ENCODE measurements at places on chromosomes 4 and X. TPM values are rescaled to one million over a fixed set of nuclear protein-coding genes. Genes with fewer than 3 reads are reported as not detected.
A peak's percentile ranks its signal among the peaks of the same experiment; 100 is the strongest.

AKAP4 gene
- not detected for total RNA-seq

DNA sequence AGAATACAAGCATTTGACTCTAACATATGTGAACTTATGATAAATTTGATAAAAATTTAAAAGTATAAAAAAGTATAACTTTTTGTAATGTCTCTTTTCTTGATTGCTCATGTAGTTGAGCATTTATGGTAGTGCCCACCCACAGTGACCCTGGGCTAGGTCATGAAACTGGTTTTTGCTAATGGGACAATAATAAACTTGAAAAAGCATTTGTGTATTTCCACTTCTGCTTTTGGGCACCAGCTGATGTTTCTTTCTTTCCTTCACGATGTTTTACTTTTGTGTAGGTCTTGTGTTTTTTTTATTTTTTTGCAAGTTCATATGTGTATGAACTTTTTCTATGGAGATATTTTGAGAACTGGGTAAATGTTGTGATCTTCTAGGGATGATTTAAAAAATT, 313.1 kb downstream of the CBLL2 start:
- no peaks in the 10 kb centered on the region for H3K27me3 ChIP-seq
- no peak for DNase-seq
- H3K4me3 ChIP-seq, result no peak overlapping the region
- no peaks in the 10 kb centered on the region for H3K4me1 ChIP-seq
- no peaks in the 10 kb centered on the region for H3K36me3 ChIP-seq

DNA sequence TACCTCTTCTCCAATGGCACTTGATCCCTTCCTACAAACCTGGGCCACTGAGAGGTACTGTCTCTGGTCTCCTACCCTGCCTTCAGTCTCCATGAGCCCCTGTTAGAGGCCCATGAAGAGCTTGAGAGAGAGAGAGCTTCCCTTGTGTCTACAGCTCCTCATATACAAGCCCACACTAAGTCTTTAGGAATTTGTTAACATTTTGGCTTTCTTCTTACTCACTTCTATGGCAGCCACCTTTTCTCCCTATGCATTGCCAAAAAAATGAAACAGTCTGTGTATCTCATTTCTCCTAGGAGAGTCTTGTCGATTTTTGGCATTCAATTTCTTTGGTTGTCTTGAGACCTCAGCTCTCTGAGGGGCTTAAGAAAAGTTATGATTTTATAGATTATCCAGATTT, 90.9 kb upstream of the LNX1 start:
- H3K4me1 ChIP-seq, result peaks cover 27% of the 10 kb centered on the region
- no peak overlapping the region for H3K4me3 ChIP-seq
- H3K27me3 ChIP-seq, result no peaks in the 10 kb centered on the region
- DNase-seq, result peak; percentile 26

DNA sequence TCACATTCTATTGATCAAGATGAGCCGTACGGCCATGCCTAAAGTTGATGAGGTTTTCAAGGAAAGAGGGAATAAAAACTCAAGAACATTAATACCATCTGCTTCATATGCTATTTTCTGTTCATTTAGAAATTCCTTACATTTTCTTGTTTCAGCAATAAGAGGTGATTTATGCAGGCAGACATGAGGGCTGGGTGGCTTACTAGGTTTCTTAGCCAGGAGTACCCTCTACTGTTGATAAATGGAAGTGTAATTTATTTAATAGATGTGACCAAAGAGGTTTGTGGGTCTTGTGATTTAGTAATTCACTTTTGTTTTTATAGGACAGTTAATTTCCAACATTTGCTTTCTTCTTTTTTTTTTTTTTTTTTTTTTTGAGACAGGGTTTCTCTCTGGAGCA, 6.4 kb upstream of the SMIM9 start:
- no peaks in the 10 kb centered on the region for H3K27me3 ChIP-seq
- DNase-seq, result no peak
- no peaks in the 10 kb centered on the region for H3K36me3 ChIP-seq
- no peak overlapping the region for H3K27ac ChIP-seq

- no peak for DNase-seq
- H3K27ac ChIP-seq, result no peak within 1 kb of the TSS
- H3K4me1 ChIP-seq, result no peaks in the 10 kb centered on the region
- no peak within 1 kb of the TSS for H3K4me3 ChIP-seq
- H3K36me3 ChIP-seq, result no peaks in the 10 kb centered on the region
Measured at GRCh38 chr4:162163892-162164759, at the start of gene FSTL5. FSTL5 (minus strand) TSS chr4:162164000; CDS start chr4:162111396, 52,604 bp downstream.

DNA sequence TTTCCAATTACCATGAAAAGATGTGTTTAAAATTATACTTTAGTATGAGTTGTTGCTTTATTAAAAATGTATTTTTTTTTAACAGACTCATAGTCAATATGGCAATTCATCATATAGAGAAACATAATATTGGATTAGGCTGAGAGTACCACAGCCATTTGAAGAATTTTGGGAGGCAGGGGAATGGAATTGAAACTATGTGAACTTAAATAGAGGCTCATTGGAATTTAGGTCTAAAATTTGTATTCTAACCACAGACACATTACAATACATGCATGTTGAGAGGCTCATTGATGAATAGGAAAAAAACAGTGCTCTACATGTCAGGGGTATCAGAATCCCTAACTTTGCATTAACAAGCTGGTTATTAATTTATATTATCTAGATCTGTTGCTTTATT, 269.6 kb downstream of the DKK2 start:
- no peak overlapping the region for H3K27ac ChIP-seq
- H3K36me3 ChIP-seq, result no peaks in the 10 kb centered on the region
- DNase-seq, result peak; percentile 5
- H3K27me3 ChIP-seq, result no peaks in the 10 kb centered on the region

- no peak overlapping the region for H3K27ac ChIP-seq
- no peak for DNase-seq
- no peaks in the 10 kb centered on the region for H3K27me3 ChIP-seq
Measured at GRCh38 chrX:53269536-53270107, 11.8 kb downstream of the IQSEC2 start.

DNA sequence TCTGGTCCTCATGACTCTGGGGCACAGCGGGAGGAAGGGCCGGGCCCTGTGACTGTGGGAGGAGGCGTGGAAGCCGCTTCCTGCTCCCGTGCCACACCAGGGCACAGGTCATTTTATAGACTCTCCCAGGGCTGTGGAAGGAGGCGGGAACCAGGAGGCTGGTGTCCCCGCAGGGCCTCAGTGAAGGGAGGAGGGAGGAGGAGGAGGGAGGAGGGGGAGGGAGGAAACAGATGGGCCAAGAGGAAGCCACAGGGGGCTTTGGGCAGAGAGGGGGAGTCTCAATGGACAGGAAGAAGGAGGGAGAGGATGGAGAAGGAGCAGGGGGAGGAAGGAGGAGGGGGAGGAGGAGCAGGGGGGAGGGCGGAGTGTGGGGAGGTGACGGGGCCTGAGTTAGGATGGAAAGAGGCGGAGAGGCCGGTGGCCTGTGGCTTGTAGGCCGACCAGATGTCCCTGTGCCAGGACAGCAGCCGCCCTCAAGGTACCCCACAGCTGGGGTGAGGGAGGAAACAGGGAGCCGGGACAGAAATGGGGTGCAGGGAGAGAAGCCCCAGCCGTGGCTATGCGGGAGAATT, 6.2 kb upstream of the PLCXD1 start:
- H3K27ac ChIP-seq, result no peak overlapping the region
- peaks cover 10% of the 10 kb centered on the region for H3K4me1 ChIP-seq
- H3K27me3 ChIP-seq, result no peaks in the 10 kb centered on the region
- no peak for DNase-seq
- H3K36me3 ChIP-seq, result no peaks in the 10 kb centered on the region
- H3K4me3 ChIP-seq, result no peak overlapping the region

DNA sequence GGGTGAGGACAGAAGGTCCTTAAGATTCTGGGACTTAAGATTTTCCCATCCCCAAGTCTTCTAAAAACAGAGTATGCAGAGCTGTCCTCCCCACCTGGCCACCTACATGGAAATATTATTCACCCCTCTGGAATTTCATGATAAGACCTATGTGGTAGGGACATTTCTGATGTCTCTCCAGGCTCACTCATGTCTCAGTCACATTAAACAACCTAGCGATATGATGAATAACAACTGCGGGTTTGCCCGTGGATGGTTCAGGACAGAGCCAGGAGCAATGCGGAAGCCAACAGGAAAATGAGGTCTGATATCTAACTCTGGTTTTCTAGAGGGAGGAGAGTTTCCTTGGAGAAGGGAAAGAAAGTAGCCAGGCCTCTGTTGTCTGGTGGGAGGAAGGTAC, 47.4 kb downstream of the TEX13A start:
- no peaks in the 10 kb centered on the region for H3K36me3 ChIP-seq
- DNase-seq, result no peak
- H3K27me3 ChIP-seq, result no peaks in the 10 kb centered on the region
- H3K4me3 ChIP-seq, result no peak overlapping the region
- no peak overlapping the region for H3K27ac ChIP-seq
- H3K4me1 ChIP-seq, result no peaks in the 10 kb centered on the region

SPARCL1 gene
- not detected for total RNA-seq

PDGFRA gene
- 18.0 TPM for total RNA-seq

COMMD8 gene
- total RNA-seq, result 29.2 TPM

GRCh38 chr4:130689181-130689580, 1593.2 kb downstream of the C4orf33 start:
- no peak for DNase-seq
- no peaks in the 10 kb centered on the region for H3K36me3 ChIP-seq
- no peaks in the 10 kb centered on the region for H3K27me3 ChIP-seq
- no peak overlapping the region for H3K27ac ChIP-seq

GAGE12J gene
- total RNA-seq, result not detected

DNA sequence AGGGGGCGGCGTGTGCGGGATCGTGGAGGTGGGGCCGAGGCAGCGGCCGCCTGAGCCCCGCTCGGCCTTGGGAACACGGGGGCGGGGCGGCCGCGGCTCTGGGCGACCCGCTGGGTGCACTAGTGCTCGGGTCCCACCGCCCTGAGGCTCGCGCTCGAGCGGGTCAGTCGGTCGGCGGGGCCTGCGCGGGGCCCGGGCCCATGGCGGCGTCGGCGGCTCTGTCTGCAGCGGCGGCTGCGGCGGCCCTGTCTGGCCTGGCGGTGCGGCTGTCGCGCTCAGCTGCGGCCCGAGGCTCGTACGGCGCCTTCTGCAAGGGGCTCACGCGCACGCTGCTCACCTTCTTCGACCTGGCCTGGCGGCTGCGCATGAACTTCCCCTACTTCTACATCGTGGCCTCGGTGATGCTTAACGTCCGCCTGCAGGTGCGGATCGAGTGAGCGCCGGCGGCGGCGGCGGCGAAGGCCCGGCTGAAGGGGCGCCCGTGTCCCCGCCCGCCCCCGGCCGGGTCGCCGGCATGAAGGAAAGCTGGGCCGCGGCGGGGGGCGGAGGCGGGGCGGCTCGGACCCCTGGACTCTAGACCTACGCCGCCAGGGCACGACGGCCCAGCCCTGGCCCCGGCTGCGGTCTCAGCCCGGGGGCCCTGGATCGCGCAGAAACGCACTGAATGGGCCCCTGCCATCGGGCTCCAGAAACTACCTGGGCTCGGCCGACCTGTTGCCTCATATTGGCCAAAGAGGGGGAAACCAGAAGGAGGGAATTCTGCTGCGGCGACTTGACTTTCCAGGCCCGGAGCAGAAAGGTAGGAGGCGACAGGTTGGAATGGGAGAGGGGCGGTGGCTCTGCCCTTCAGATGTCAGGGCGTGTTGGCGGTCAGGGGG, at the start of gene SMIM10L2A:
Gene SMIM10L2A, plus strand, starts transcription at position 13 of the 878 bp plus-strand sequence. Its CDS starts 188 bp downstream, at position 201.
- H3K27ac ChIP-seq, result no peak within 1 kb of the TSS
- no peaks in the 10 kb centered on the region for H3K36me3 ChIP-seq
- peak within 1 kb of the TSS; percentile 30 for H3K4me3 ChIP-seq
- no peaks in the 10 kb centered on the region for H3K4me1 ChIP-seq
- DNase-seq, result no peak

PDLIM3 gene
- 87.3 TPM for total RNA-seq

GRCh38 chrX:40513012-40513411, 67.8 kb upstream of the ATP6AP2 start:
- no peak for DNase-seq
- no peaks in the 10 kb centered on the region for H3K36me3 ChIP-seq
- H3K27me3 ChIP-seq, result no peaks in the 10 kb centered on the region
- no peaks in the 10 kb centered on the region for H3K4me1 ChIP-seq
- H3K27ac ChIP-seq, result no peak overlapping the region
- H3K4me3 ChIP-seq, result no peak overlapping the region

DNA sequence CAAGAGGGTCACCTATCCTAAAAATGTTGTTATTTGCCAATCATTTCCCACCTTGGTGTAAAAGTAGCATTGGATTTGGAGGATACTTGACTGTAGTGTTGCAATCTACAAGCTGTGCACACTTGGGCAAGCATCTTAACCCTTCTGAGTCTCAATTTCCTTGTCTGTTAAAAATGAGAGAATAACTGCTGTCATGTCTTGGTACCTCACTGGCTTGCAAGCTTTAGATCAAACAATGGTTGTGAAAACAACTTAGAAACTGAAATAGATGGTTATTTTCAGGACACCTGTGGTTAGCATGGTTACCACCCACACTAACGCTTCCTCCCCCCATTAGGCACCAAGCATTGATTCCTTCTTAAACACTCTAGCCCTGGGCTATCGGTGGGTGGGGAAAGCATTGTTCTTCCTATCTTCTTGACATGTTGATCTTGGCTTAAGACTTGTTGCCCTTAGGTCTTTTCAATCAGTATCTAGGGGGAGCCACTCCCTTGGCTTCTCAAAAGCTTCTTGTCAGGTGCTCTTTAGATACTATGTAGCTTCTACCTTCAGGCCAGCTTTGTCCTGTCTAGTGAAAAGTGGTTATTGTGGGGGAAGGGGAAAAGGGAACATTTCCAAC, 10.6 kb upstream of the AMOT start:
- H3K36me3 ChIP-seq, result no peaks in the 10 kb centered on the region
- H3K4me3 ChIP-seq, result no peak overlapping the region
- no peak for DNase-seq
- H3K27ac ChIP-seq, result no peak overlapping the region

- DNase-seq, result no peak
- no peak overlapping the region for H3K27ac ChIP-seq
- no peaks in the 10 kb centered on the region for H3K27me3 ChIP-seq
- no peaks in the 10 kb centered on the region for H3K4me1 ChIP-seq
Measured at GRCh38 chr4:72313121-72313520, 255.9 kb downstream of the ADAMTS3 start.

GRCh38 chrX:70592091-70592490, 147.5 kb downstream of the DLG3 start:
- peaks cover 11% of the 10 kb centered on the region for H3K36me3 ChIP-seq
- 0 out of 2 replicates have a peak overlapping the region, but pooled peaks have one; percentile 38 for H3K27ac ChIP-seq
- H3K4me3 ChIP-seq, result no peak overlapping the region
- peaks cover 10% of the 10 kb centered on the region for H3K4me1 ChIP-seq
- DNase-seq, result peak; percentile 57

DNA sequence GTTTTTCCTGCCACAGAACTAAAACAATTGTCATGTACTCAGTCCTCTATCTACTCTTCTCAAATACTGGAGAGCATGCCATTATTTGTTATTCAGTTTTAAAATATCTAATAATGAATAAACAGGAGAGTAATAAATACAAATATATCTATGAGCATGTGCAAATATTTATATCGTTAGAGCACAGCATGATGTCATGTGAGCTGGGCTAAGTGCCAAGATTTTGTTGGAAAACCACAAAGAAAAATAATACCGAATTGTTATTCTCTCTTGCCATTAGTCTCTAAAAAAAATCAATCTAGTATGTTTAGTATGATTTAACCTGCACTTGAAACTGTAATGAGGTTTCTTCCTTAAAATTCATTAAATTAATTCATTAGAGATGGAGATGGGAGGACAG, 97.3 kb downstream of the DDX60 start:
- peak; percentile 16 for DNase-seq
- H3K27ac ChIP-seq, result no peak overlapping the region
- H3K36me3 ChIP-seq, result 0 out of 2 replicates have a peak, but pooled peaks cover 3% of the 10 kb centered on the region
- peaks cover 11% of the 10 kb centered on the region for H3K4me1 ChIP-seq

GRCh38 chrX:1466232-1466661, 13.5 kb upstream of the ASMTL start:
- H3K4me1 ChIP-seq, result peaks cover 33% of the 10 kb centered on the region
- no peak overlapping the region for H3K4me3 ChIP-seq
- no peaks in the 10 kb centered on the region for H3K27me3 ChIP-seq
